NCI-H510A (cell line): ENCODE measurements at places on chromosomes 4 and X.

- DNase-seq = no peak
Observed at GRCh38 chrX:45852884-45853283, 652.2 kb upstream of the DIPK2B start.

DNA sequence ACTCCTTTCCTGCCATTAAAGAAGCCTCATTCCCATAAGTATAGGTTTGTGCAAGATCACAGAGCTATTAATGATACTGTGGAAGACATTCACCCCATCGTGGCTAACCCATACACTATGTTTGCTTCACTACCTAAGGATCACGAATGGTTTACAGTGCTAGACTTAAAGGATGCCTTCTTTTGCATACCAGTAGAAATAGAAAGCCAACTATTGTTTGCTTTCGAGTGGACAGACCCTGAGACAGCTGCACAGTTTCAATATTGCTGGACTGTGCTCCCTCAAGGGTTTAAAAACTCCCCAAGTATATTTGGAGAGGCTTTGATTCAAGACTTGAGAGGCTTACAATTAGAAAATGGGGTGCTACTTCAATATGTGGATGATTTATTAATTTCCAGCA lies 16.0 kb upstream of the PAPSS1 start:
- no peak for DNase-seq

DNA sequence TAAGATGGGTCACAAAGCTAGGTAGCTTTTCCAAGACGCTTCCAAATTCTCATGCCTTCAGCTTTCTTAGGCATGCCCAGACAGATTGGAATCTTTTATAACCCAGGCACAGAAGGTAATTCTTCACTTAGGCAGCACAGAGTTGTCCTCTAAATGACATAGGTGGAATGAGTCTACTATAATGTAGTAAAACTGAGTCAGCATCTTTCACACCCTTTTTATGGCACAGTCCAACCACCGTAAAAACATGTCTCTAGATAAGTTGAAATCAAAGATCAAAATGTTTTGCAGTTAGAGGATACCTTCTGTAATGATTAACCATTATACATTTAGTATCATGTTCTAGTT lies 128.4 kb upstream of the FAT1 start:
- no peak for DNase-seq

- no peak for DNase-seq
Observed at GRCh38 chr4:11599064-11599463, 170.4 kb upstream of the HS3ST1 start.

GRCh38 chrX:12494400-12495138 lies 296.6 kb upstream of the PRPS2 start:
- no peak for DNase-seq

DNA sequence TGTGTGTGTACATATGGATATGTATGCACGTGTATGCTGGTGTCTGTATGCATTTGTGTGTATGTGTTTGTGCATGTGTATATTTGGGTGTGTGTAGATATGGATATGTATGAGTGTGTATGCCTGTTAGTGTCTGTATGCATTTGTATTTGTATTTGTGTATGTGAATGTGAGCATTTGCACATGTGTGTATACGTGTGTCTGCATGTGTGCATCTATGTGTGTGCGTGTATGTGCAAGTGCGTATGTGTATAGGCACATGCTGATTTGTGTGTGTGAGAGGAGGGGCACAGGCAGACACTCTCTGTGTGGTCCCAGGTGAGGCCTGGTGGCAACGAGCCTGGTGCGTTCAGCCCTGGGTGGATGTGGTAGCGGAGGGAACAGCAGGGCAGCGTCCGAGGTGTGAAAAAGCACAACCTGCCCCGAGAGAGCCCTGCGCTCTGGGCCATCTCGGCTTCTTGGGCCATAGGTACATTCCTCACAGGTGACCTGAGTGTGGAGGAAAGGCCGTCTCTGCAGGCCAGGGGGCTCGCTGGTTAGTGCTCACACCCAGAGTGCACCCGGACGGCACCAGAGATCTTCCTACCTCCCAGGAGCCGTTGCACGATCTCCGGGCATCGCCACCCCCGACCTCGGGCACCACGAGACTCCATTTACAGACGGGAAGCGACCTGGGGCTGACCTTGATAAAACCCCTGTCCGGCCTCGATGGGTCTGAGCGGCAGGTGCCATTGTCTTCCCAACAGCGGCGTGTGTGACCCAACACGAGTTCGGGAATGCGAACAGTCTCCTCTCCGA lies 45.0 kb downstream of the ASMT start:
- DNase-seq = no peak

DNA sequence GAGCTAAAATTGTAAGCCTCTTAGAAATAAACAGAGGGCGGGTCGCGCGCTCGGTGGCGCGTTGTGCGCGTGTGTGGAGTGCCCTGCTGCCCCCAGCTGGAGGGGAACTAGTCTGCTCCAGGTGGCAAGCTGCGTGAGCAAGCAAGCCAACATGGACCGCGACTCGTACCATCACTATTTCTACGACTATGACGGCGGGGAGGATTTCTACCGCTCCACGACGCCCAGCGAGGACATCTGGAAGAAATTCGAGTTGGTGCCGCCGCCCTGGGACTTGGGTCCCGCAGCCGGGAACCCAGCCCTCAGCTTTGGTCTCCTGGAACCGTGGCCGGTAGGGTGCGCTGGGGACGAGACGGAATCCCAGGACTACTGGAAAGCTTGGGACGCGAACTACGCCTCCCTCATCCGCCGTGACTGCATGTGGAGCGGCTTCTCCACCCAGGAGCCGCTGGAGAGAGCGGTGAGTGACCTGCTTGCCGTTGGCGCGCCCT lies 66.1 kb downstream of the DNAAF6 start:
- no peak for DNase-seq

DNA sequence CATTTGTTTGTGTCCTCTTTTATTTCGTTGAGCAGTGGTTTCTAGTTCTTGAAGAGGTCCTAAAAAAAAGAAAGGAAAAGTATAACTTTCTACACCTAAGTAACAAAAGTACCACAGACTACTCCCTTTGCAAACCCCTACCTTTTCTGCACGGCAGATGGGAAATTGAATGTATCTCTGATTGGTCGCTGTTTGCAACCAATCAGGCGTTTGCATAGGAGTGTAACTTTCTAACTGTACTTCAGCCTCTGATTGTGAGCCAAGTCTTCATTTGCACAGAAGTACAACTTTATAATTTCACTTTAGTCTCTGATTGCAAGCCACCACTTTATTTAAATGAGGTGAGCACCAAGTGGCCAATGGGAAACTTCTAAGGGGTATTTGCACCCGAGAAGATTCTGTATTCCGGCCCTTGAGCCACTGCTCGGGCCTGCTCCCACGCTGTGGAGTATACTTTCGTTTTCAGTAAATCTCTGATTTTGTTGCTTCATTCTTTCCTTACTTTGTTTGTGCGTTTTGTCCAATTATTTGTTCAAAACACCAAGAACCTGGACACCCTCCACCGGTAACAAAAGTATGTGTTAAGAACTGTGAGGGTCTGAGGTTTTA lies 40.3 kb upstream of the FHL1 start:
- no peak for DNase-seq

DNA sequence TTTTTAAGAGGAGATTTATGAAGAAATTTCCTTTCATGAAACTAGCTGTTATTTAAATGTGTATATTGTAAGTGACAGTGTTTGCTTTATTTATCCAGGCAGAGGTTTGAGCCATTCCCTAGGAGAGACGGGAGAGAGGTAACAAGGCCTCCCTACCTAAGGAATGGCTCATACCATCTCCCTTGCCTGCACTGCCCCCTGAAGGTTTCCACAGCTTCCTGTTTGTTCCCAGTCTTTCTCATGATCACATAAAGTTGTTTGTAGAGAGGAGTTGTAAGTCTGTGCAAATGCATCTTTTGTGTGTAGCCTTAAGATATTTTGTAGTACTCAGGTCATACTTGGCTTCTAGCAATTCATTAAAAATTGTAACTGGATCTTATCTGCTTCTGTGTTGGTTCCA lies 1504.5 kb upstream of the PCDH10 start:
- DNase-seq = no peak

DNA sequence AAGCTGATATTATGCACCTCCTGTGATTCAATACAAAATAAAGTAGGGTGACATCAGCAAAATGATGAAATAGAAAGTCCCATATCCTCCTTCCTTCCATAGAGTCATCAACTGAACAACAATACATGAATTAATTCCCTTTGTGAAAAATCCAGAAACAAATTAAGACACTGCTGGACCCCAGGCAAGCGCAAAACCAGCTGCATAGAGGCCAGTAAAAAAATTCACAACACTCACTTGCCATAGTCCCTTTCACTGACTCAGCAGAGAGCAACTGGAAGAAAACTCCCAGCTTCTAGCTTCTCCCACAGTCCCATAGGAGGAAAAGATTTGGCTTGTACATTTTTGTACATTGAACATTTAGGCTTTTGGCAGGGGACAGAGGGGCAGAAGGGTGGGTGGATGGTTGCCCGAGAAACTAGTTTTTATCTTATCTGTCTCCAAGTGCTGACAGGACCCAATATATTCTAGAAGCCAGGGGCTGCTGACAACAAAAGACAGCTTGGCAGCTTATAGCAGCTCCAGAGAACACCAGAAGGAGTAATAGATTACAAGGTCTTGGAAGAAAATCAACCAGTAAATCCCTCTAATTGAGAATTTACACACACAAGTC lies 124.6 kb downstream of the NDST3 start:
- no peak for DNase-seq

GRCh38 chrX:136193771-136194170 lies 46.4 kb downstream of the FHL1 start:
- no peak for DNase-seq

DNA sequence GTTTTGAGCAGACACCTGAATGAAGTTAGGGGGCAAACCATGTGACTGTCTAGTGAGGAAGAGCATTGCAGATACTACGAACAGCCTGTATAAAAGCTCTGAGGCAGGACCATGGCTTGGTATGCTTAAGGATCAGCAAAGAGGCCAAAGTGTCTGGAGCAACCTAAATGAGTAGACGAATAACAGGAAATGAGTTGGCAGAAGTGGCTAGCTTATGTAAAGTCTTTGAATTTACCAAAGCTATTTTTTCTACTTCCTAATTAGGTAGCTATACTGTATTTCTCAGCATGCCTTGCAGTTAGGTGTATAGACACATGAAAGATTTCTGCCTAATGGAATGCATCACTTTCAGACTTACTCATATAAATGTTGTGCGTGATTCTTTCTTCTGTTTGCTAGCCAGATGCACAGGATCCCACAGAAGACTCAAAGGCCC lies 9.3 kb upstream of the GPRIN3 start:
- no peak for DNase-seq

GRCh38 chr4:183326853-183327252 lies 4.6 kb upstream of the CLDN24 start:
- DNase-seq = no peak

- DNase-seq = no peak
Observed at GRCh38 chr4:138078751-138079520, 163.2 kb downstream of the SLC7A11 start.

GRCh38 chrX:65522739-65523372 lies 11.7 kb downstream of the LAS1L start:
- DNase-seq = no peak
